ENCODE measurements at places on chromosomes 6 and 20.

DNA sequence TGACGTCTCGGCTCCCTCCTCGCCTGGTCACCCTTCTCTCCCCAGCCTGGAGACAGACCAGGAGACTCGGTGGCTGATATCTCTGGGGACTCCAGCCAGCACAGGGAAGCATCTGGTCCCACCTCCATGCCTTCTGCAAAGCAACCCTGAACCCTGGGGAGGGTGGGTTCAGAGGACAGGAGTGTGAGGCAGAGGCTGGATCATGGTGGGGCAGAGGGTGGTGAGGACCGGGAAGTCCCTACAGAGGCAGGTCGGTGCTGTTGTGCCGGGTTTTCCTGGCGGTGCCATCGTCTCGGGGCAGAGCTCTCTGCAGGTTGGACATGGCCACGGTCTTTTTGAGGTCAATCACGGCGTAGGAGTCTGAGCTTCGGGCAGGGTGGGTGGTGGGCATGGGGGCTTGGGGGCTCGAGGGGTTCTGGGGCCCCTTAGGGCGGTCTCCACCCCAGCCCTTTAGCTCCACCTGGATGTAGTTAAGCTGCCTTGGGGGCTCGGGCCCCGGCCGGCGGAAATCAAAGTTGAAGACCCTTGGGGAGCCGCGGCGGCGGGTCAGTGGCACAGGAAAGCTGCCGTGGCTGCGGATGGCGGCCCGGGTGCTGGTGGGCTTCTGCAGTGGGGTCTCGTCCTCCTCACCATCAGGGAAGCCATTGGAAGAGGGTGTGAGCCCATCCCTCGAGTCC is 9.2 kb downstream of the FRS3 start:
- DNase-seq = no peak

DNA sequence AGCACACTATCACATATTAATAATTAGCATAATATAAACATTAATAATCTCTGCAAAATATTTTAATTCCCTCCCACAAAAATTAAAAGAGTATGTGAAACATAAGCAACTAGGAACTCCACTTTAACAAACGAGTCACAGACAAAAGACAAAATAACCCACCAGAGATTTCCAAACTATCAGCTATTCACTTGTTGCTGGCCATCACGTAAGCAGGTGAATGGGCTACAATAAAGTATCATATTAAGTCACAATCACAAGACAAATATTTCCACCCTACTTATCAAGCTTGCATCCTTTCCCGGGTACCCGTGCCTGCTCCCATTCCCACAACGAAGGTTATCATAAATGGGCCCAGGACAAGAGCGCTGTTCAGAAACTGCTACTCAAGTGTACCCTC is 2.5 kb downstream of the HDAC2 start:
- no peak for DNase-seq

GRCh38 chr6:44056392-44057237 is 70.6 kb downstream of the MRPL14 start:
- no peak for DNase-seq

- DNase-seq = no peak
These were observed 1.0 kb downstream of the JARID2 start for GRCh38 chr6:15246666-15247499.

- DNase-seq = no peak
These were observed 41.7 kb downstream of the SLC16A10 start for GRCh38 chr6:111129013-111129412.
